Neural cell (in vitro differentiated cells): ENCODE measurements at places on chromosomes 5 and 9. TPM values are rescaled to one million over a fixed set of nuclear protein-coding genes. Genes with fewer than 3 reads are reported as not detected.

The CENPK gene
- polyA plus RNA-seq, result 5.6 and 6.5 TPM in 2 replicates

The PPP1R26 gene
- 20.1 and 30.1 TPM in 2 replicates for polyA plus RNA-seq

The FAM78A gene
- polyA plus RNA-seq, result 0.47 and 0.62 TPM in 2 replicates

The COL27A1 gene
- 0.04 and 0.25 TPM in 2 replicates for polyA plus RNA-seq

The TNPO1 gene
- 87.5 and 103 TPM in 2 replicates for polyA plus RNA-seq

The PCDHGC3 gene
- 2.1 and 2.8 TPM in 2 replicates for polyA plus RNA-seq

The NKD2 gene
- polyA plus RNA-seq, result 7.2 and 14.2 TPM in 2 replicates

The PSMB7 gene
- 363 and 388 TPM in 2 replicates for polyA plus RNA-seq

The DRD1 gene
- 0.33 and 0.72 TPM in 2 replicates for polyA plus RNA-seq

The ARHGEF28 gene
- polyA plus RNA-seq, result not detected in 2 replicates

The CDHR2 gene
- polyA plus RNA-seq, result 0.38 and 1.0 TPM in 2 replicates

The EGR1 gene
- polyA plus RNA-seq, result 8.9 and 15.6 TPM in 2 replicates

The GFI1B gene
- not detected in 2 replicates for polyA plus RNA-seq

The F2RL1 gene
- polyA plus RNA-seq, result 0.12 and 0.78 TPM in 2 replicates

The ARID3C gene
- polyA plus RNA-seq, result 2.1 and 2.8 TPM in 2 replicates

The FOXD4L6 gene
- polyA plus RNA-seq, result 0.40 and 2.3 TPM in 2 replicates

The OR1Q1 gene
- polyA plus RNA-seq, result not detected in 2 replicates

The CAVIN4 gene
- 14.5 and 15.3 TPM in 2 replicates for polyA plus RNA-seq

The AFAP1L1 gene
- polyA plus RNA-seq, result not detected in 2 replicates

The C5orf52 gene
- not detected in 2 replicates for polyA plus RNA-seq

The FGFR4 gene
- polyA plus RNA-seq, result 10.3 and 14.8 TPM in 2 replicates

The OSMR gene
- polyA plus RNA-seq, result not detected in 2 replicates

The GRHPR gene
- polyA plus RNA-seq, result 128 and 137 TPM in 2 replicates

The SPATA31A3 gene
- not detected in 2 replicates for polyA plus RNA-seq

The GRM6 gene
- polyA plus RNA-seq, result not detected in 2 replicates

The LPAR1 gene
- polyA plus RNA-seq, result 0.32 and 0.54 TPM in 2 replicates

The ACTBL2 gene
- not detected in 2 replicates for polyA plus RNA-seq

The TAF11L10 gene
- not detected in 2 replicates for polyA plus RNA-seq

The CER1 gene
- polyA plus RNA-seq, result not detected in 2 replicates

The SPTLC1 gene
- polyA plus RNA-seq, result 67.1 and 74.8 TPM in 2 replicates

The COL15A1 gene
- 2.8 and 3.4 TPM in 2 replicates for polyA plus RNA-seq

The SURF4 gene
- 65.2 and 78.3 TPM in 2 replicates for polyA plus RNA-seq

The LMNB1 gene
- 91.0 and 105 TPM in 2 replicates for polyA plus RNA-seq

The ANKRD31 gene
- polyA plus RNA-seq, result 0.48 and 0.62 TPM in 2 replicates

The ZBED3 gene
- 0.56 and 5.0 TPM in 2 replicates for polyA plus RNA-seq

The SLC6A18 gene
- not detected in 2 replicates for polyA plus RNA-seq

The DDX4 gene
- 0.43 and 0.54 TPM in 2 replicates for polyA plus RNA-seq

The CBY3 gene
- 0.90 TPM in 1 of 2 replicates, not detected in the other for polyA plus RNA-seq

The INSYN2B gene
- polyA plus RNA-seq, result 0.37 and 5.5 TPM in 2 replicates

The PCDHA7 gene
- 2.9 and 3.3 TPM in 2 replicates for polyA plus RNA-seq

The OLFM1 gene
- 102 and 134 TPM in 2 replicates for polyA plus RNA-seq

The PLCXD3 gene
- 3.9 and 6.6 TPM in 2 replicates for polyA plus RNA-seq
